Activated T-helper 17 cell treated with anti-CD3 and anti-CD28 coated beads, Interleukin-2, amount 50 U/mL, for 72 hours (primary cell): ENCODE measurements at places on chromosomes 4 and X. TPM values are rescaled to one million over a fixed set of nuclear protein-coding genes. Genes with fewer than 3 reads are reported as not detected.

DNA sequence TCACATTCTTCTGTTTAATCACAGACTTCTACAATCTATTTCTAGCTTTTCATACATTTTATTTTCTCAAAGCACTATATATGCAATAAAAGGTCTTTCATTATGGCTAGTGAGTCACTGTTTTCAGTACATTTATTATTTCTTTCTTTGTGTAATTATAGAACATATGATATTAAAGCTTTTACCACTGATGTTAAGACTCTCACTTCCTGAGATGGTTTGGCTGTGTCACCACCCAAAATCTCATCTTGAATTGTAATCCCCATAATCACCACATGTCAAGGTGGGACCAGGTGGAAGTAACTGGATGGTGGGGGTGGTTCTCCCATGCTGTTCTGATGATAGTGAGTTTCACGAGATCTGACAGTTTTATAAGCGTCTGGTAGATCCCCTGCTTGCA is 41.9 kb downstream of the UBA6 start:
- ATAC-seq, result peak; percentile 47

KLHL13 gene
- 0.09 TPM for total RNA-seq

SH3D19 gene
- total RNA-seq, result not detected

- ATAC-seq, result no peak
Observed at GRCh38 chr4:23560748-23561147, 329.1 kb downstream of the PPARGC1A start.
